ENCODE measurements at places on chromosomes 5 and 9. TPM values are rescaled to one million over a fixed set of nuclear protein-coding genes. Genes with fewer than 3 reads are reported as not detected.

DNA sequence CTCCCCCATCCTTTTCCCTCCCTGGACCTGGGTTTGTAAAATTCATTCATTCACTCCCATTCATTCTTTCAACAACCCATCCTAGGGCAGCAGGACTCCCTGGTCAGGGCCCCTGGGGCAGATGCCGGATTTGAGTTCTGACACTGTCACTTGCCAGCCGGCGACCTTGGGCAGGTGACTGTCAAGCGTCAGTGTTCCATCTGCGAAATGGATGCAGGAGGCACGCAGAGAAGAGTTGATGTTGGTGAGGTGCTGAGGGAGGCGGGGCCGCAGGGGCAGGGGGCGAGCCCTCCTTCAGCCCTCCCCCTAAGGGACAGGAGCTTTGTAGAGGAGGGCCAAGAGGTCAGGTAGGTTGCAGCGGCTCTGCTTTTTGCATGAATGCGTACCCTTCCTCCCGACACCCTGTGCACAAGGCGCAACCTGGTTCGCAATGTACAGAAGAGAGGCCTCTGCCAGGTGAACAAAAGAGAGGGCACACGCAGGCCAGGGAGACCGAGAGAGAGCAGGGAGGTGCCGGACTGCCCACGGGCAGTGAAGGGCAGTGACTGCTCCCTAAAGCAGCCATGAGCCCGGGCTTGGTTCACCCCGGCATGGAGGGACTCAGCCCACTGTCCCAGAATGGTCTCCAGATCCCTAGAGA, 128.1 kb downstream of the BARX1 start:
- DNase-seq = no peak
- H3K27ac ChIP-seq = no peak overlapping the region
- H3K27me3 ChIP-seq = no peaks in the 10 kb centered on the region
- no peaks in the 10 kb centered on the region for H3K36me3 ChIP-seq
- peaks cover 23% of the 10 kb centered on the region for H3K4me1 ChIP-seq
- H3K4me3 ChIP-seq = no peak overlapping the region

GRCh38 chr9:100505564-100506159, 32.7 kb downstream of the TMEFF1 start:
- H3K36me3 ChIP-seq = no peaks in the 10 kb centered on the region
- H3K4me1 ChIP-seq = no peaks in the 10 kb centered on the region
- no peak overlapping the region for H3K4me3 ChIP-seq
- DNase-seq = peak; percentile 51

ARHGEF37 gene
- total RNA-seq = 25.7 TPM

ORM2 gene
- total RNA-seq = not detected

GRCh38 chr5:93191035-93191817, 389.8 kb downstream of the NR2F1-AS1 start:
- DNase-seq = no peak
- H3K4me1 ChIP-seq = peaks cover 7% of the 10 kb centered on the region
- no peaks in the 10 kb centered on the region for H3K36me3 ChIP-seq
- H3K27ac ChIP-seq = no peak overlapping the region
- H3K27me3 ChIP-seq = no peaks in the 10 kb centered on the region
- H3K4me3 ChIP-seq = no peak overlapping the region

DNA sequence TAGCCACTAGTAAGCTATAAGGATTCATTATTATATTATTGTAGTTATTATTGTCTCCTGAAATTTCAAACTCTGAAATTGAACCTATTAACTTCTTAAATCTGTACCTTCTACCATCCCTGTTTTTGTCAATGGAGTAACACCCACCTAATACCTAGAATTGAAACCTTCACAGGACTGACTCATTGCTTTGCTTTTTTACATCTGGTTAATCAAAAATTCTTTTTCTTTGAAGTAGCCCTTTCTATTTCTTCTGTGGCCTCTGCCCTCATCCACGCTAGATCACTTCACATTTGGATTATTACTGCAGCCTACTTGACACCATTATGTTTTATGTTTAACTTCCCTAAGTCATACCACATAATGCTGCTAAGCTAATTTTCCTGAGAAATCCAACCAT, 35.6 kb downstream of the RBM27 start:
- no peak for DNase-seq
- H3K36me3 ChIP-seq = peaks cover 79% of the 10 kb centered on the region
- H3K27me3 ChIP-seq = no peaks in the 10 kb centered on the region
- H3K4me3 ChIP-seq = no peak overlapping the region
- no peaks in the 10 kb centered on the region for H3K4me1 ChIP-seq

DNA sequence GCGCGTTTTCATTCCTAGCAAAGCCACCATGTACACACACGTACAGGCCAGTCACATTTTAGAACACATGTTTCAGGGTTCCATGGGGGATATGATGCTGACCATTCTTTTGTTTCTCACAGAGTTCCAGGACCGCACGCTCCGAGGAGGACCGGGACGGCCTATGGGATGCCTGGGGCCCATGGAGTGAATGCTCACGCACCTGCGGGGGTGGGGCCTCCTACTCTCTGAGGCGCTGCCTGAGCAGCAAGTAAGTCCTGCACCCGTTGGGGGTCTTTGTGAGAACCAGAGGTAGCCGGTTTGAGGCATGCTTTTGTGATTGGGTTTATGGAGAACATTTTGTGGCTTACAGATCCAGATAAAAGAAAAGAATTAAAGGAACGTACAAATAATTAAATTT, 30.8 kb downstream of the ADAMTSL1 start:
- no peak for DNase-seq
- H3K4me1 ChIP-seq = no peaks in the 10 kb centered on the region
- H3K4me3 ChIP-seq = no peak overlapping the region
- no peaks in the 10 kb centered on the region for H3K36me3 ChIP-seq
- H3K27me3 ChIP-seq = no peaks in the 10 kb centered on the region
- H3K27ac ChIP-seq = no peak overlapping the region

TCF7 gene
- total RNA-seq = 4.6 TPM

DNA sequence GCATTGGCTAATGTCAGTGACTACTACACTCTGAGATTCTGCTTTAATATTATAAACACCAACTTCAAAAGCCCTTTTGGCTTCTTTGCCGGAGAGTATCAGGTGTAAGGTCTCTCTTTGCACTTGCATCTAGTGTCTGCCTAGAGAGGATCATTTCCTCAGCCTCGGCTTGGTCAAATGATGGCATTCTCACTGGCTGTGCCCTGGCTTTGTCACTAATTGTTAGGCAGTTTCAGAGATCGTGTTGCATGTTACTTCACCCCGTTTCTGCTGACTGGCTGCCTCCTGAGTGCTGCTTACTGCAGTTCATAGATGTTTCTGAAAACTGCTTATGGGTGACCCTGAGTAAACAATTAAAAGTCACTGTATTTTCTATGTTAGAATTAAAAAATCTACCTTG, 48.8 kb downstream of the SLC1A3 start:
- H3K4me1 ChIP-seq = peaks cover 6% of the 10 kb centered on the region
- DNase-seq = no peak
- H3K27me3 ChIP-seq = no peaks in the 10 kb centered on the region
- H3K4me3 ChIP-seq = no peak overlapping the region

GRCh38 chr5:140162275-140162674, 12.7 kb upstream of the CYSTM1 start:
- no peak for DNase-seq
- peaks cover 29% of the 10 kb centered on the region for H3K4me1 ChIP-seq
- H3K36me3 ChIP-seq = no peaks in the 10 kb centered on the region
- no peaks in the 10 kb centered on the region for H3K27me3 ChIP-seq
- no peak overlapping the region for H3K4me3 ChIP-seq

CDC26 gene
- 14.3 TPM for total RNA-seq

DNA sequence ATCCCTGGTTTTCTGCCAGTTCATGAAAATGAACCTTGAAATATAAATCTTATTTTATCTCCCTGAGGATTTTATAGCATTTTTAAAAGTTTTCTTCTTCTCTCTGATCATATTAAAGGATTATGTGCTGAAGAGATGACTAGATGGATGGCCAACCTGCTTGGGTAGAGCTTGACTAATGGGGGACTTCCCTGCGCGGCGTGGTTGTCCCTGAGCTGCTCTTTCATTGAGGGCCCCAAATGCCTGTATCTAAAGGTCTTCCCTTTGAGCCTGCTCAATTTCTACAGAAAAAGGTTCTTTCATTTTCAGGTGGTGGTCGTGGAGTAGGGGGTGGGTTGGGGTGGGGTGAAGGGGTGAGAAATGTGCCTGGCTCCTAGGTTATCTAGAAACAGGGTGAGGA, 20.5 kb upstream of the CDKN2AIPNL start:
- H3K36me3 ChIP-seq = no peaks in the 10 kb centered on the region
- H3K4me1 ChIP-seq = peaks cover 10% of the 10 kb centered on the region
- no peak overlapping the region for H3K4me3 ChIP-seq
- no peak overlapping the region for H3K27ac ChIP-seq

SPINK13 gene
- total RNA-seq = not detected

- H3K27me3 ChIP-seq = no peaks in the 10 kb centered on the region
- no peak overlapping the region for H3K27ac ChIP-seq
- H3K36me3 ChIP-seq = no peaks in the 10 kb centered on the region
- no peak overlapping the region for H3K4me3 ChIP-seq
- DNase-seq = no peak
These were observed 18.9 kb upstream of the GLIS3 start for GRCh38 chr9:4318741-4319140.

DNA sequence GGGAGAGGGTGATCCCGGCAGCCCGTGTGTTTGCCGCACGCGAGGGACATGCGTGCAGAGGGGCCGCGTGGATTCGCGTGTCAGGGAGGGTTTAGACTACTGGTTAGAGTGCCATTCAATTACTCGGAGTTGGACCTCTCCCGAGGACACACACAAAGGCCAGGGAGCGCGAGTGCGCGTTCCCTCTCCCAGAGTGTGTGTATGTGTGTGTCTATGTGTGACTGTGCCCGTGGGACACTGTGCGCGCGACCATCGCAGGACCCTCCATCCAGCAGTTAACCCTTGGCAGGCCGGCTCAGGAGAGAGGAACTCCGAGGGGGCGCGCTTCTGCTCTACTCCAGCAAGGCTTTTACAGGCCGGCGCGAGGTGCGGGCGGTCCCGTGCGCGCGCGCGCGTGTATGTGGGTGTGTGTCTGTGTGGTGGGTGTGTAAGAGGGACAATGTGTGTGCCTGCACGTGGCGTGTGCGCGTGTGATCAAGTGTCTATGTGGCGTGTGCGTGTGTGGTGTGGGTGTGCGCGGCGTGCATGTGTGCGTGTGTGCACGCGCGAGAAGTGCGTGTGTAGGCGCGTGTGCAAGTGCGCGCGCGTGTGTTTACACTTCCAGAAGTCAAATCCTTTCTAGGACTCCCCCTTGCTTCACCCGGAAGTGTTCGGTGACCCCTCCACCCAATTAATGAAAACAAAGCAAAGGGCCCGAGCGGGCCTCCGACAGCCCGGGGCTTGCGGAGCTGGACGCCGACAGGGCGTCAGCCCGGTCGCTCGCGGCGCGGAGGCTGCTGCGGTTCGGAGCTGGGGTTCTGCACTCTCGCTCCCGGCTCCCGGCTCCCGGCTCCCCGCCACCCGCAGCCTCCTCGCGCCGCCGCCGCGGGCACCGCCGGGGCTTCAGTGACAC, 75.3 kb upstream of the TBCA start:
- peaks cover 64% of the 10 kb centered on the region for H3K27me3 ChIP-seq
- DNase-seq = no peak
- no peak overlapping the region for H3K27ac ChIP-seq
- H3K4me1 ChIP-seq = peaks cover 21% of the 10 kb centered on the region

PLCXD3 gene
- total RNA-seq = 3.5 TPM
